D341Med (cell line): ENCODE measurements at places on chromosomes 11 and 22.

- no peak for DNase-seq
These were observed 21.0 kb upstream of the CFAP300 start for GRCh38 chr11:102026217-102026616.

DNA sequence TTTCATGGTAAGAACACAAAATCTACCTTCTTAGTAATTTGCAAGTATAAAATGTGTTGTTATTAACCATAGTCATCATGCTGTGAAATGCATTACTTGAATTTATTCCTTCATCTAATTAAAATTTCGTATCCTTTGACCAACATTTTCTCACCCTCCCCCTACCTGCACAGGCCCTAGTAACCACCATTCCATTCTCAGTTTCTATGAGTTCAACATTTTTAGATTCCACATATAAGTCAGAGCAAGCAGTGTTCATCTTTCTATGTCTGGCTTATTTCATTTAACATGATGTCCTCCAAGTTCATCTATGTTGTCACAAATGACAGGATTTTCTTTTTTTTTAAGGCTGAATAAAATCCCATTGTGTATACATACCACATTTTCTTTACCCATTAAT lies 43.5 kb upstream of the CCDC179 start:
- DNase-seq: no peak

DNA sequence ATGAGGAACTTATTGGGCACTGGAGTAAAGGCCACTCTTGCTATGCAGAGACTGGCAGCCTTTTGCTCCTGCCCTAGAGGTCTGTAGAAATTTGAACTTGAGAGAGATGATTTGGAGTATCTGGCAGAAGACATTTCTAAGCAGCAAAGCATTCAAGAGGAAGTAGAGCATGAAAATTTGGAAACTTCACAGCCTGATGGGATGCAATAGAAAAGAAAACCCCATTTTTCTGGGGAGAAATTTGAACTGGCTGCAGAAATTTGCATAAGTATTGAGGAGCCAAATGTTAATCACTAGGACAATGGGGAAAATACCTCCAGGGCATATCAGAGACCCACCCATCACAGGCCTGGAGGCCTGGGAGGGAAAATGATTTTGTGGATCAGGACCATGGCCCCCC lies 29.9 kb upstream of the CD44 start:
- no peak for DNase-seq

DNA sequence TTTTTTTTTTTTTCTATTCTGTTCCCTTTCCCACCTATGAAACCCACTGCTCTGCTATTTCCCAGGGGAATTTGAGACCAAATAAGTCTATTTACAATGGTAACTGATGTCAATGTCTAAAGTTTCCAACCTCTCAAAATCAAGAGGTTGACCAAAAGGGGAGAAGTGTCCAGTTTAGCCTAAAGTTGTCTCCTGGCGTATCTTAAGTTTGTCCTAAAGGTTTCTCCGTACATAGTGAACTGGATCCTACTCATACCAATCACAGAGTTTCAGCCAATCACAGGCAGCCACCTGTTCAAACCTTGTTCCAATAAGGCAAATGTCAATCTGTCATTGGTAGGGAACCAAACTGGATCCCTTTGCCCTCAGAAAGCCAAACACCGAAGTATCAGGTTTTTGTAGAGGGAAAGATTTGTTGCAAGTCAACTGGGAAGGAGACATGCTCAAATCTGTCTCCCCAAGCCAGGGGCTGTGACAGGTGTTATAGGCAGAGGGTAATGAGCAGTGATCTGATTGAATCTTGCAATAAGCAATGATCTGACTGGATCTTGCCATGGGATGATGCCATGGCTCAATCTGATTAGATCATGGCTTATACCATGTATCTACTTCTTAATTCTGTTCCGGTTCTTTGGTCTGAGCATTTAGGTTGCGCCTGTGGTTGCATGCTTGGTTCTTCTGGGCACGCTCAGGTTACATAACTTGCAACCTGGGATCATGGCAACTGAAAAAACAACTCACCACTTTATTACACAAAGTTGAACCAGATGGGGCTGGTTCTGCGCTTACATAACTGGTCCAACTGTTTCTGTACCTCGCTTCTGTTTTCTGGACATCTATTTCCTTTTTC lies 1.1 kb upstream of the VPS37C start:
- no peak for DNase-seq
